Activated CD8-positive, alpha-beta memory T cell treated with anti-CD3 and anti-CD28 coated beads for 1 hour (primary cell): ENCODE measurements at places on chromosomes 16 and 17.

GRCh38 chr16:55016515-55016914 is 85.8 kb downstream of the IRX5 start:
- DNase-seq, result no peak

GRCh38 chr17:42819939-42820535 is 4.0 kb downstream of the BECN1 start:
- DNase-seq, result no peak

DNA sequence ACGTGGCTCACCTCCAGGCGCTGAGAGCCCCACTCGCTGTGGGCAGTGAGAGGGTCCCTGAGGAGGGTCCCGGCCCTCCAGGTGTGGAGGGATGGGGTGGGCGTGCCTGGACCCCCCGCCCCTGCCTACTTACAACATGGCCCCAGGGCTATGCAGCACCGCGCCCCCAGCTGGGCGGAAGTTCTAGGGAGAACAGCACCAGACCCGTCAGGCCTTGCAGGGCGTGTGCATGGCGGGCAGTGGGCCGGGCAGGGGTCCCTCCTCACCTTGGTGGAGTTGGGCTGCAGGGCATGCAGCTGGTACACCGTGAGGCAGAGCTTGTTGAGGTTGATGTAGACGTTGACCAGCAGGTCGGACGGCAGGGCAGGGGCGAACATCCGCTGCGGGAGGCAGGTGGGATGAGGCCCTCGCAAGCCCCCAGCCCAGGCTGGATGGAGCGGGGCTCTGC is 2.7 kb downstream of the SMIM22 start:
- DNase-seq, result no peak

- no peak for DNase-seq
Measured at GRCh38 chr17:57697197-57697596, 47.9 kb downstream of the CCDC182 start.

GRCh38 chr17:40699371-40699770 is 4.2 kb downstream of the KRT24 start:
- no peak for DNase-seq
